ENCODE measurements at places on chromosomes 16 and 17. TPM values are rescaled to one million over a fixed set of nuclear protein-coding genes. Genes with fewer than 3 reads are reported as not detected.

- no peak for DNase-seq
These were observed 190.0 kb upstream of the CIBAR2 start for GRCh38 chr16:85302018-85302847.

GRCh38 chr16:78679546-78679945 lies 580.1 kb downstream of the WWOX start:
- no peak for DNase-seq

DNA sequence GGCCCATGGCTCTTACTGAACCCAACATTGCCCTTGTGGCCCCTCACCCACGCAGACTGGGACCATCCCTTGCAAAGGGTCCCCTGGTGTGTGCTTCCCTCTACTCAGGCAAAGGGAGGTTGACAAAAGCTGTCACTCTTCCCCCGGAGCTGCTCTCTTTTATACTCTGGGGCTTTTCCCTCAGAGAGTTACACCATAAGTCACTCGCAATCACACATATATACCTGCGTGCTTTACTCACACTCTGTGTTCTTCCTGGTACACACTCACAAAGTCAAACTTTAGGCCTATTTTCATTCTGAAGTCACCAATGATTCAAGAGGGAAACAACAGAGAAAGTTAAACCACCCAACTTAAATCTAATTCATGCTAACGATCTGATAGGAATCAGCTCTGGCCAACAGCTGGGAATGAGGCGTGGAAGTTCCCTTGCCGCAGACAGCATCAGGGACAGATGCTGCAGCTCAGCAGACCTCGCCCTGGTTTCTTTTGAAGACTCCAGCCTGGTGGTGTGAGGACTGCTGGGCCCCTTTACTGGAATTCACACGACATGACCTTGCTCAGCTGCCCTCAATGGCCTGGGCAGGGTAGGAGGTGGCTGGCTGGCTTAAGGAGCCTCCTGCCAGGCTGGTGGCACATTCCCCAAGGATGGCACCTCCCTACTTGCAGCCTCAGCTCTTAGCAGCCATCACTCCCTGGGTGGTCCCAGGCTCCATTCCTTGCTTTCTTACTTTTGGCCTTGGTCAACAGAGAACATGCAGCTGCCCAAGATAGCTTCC lies 27.3 kb downstream of the HIC1 start:
- no peak for DNase-seq

GRCh38 chr16:83513008-83513755 lies 294.6 kb upstream of the HSBP1 start:
- no peak for DNase-seq

GRCh38 chr17:81488276-81488860 lies 24.2 kb downstream of the ACTG1 start:
- DNase-seq, result no peak

DNA sequence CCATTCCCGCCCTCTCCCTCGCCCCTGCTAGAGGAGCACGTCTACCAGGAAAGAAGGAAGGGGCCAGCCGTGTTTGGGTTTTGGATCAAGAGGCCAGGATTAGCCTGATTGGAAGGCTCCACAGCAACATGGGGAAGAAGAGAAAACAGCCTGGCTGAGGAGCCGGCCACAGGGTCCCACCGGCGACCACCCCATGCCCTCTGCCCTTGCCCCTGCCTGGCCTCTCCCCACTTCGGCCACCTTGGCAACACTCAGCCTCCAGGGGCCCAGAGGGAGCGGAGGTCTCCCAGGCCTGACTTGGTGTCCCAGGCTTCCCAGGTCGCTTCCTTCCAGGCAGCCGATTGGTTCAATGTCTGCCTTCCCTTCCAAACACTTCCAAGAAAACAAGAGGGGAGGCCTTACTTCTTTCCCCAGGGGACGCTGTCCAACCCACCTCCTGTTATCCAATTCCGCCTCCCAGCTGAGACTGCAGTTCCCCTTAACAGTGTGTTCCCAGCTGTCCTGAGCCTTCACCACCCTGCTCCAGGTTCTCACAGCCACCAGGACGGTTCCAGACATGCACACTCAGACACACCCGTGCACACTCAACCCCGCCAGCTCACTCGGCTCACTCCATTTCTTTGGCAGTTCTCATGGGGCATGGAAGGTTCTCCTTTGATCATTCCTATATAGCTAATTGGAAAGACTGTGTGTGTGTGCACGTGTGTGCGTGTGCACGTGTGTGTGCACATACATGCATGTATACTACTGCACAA lies 65.4 kb downstream of the RBFOX3 start:
- DNase-seq, result no peak

GRCh38 chr16:11389631-11390565 lies 44.6 kb downstream of the RMI2 start:
- DNase-seq, result no peak

GRCh38 chr16:85982563-85982939 lies 83.6 kb downstream of the IRF8 start:
- DNase-seq, result no peak

DNA sequence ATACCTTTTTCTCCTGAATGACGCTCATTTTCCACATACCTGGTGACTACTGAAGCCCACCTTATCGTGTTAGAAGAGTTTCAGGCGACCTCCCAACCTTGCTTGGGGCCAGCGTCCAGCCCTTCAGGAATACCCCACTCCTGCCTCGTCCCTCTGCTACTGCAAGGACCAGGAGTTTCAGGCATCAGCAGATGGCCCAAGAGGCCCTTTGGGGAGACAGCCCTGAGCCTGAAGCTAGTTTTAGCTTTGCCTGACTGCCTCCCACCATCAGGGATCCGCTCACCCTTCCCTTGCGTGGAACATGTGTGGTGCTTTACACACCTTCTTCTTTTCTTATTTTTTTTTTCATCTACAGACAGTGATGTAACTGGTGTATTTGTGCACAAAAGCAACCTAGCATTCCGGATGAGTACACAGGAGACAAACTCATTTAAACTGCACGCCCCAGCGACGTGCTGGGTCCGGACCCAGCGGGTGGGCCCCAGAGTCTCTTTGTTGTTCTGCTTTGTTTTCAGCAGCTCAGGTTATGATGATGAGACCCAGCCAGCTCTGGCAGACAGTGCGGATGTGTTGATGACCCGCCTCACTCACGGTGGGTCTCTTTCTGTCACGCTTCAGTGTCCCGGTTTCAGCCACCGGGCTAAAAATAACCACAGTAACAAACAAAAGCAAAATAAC lies 242.4 kb downstream of the C16orf95 start:
- no peak for DNase-seq

DNA sequence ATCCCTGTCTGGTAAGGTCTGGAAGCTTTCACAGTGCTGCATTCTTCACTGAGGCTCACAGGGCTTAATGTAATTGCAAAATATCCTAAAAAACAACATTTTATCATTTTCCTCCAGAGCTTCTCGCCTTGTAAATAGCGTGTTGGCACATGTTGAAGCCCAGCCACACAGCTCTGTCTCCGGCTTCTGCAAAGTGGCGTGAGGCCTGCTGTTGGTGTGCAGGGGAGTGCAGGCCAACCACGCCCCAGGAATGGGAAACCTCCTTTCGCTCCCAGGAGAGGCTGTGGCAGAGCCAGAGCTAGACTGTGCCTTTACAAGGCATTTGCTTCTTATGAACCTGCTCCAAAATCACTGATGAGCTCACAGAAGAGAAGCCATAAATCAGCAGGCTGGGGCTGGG lies 248.2 kb upstream of the MAF start:
- no peak for DNase-seq

DNA sequence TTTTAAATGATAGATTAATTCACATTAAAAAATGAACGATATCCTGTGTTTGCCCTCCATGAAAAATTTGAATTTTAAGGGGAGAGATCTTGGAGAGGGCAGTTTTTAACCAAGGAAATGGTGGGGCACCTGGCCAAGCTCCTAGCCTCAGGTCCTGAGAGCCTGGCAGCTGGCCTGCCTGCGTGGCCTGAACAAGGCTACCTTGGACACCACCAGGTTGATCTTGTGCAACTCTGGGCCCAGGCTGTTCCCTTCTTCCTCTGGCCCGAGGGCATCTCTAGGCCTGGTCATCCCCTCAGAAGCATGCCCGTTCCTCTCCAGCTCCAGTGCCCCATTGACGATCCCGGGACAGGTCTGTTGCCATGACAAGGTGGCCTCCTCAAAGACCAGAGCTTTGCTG lies 33.4 kb upstream of the LONP2 start:
- DNase-seq, result no peak

GRCh38 chr17:4942760-4943508 lies 2.9 kb downstream of the RNF167 start:
- no peak for DNase-seq

- DNase-seq, result no peak
These were observed 23.0 kb downstream of the SNN start for GRCh38 chr16:11691235-11691634.

ITGAL gene
- total RNA-seq, result 5.4 TPM

ADAD2 gene
- total RNA-seq, result not detected

ABCA3 gene
- total RNA-seq, result 5.4 TPM

CD300H gene
- total RNA-seq, result not detected

CFAP97D1 gene
- not detected for total RNA-seq

GRAP gene
- total RNA-seq, result 5.2 TPM

PPY gene
- not detected for total RNA-seq

KRTAP2-3 gene
- total RNA-seq, result not detected

TBC1D3D gene
- not detected for total RNA-seq

CACNG4 gene
- 0.74 TPM for total RNA-seq

CRHR1 gene
- 4.2 TPM for total RNA-seq
